ELR (cell line): ENCODE measurements at places on chromosomes 1 and 21.
A peak's percentile ranks its signal among the peaks of the same experiment; 100 is the strongest.

- no peak for DNase-seq
Observed at GRCh38 chr1:230370109-230370508, 56.0 kb downstream of the PGBD5 start.

GRCh38 chr1:204396015-204396583 lies 15.5 kb downstream of the PPP1R15B start:
- DNase-seq, result no peak

DNA sequence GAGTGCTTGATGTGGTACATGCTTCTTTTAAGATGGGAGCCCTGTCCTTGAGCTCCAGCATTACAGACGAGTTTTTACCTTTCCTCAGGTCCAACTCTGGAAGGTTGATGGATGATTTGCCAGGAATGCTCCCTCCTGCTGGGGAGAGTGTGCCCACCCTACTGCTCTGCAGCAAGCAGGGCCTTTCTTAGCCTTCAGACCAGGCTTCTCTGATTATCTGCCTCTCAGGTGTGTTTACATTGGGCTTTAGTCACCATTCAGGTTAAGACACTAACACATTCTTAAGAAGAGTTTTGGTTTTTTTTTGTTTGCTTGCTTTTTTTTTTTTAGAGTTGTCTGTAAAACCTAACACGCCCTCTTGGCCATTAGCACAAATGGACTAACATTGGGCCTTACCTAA lies 301.8 kb downstream of the KCNT2 start:
- no peak for DNase-seq

- DNase-seq, result no peak
Observed at GRCh38 chr1:62613325-62613727, 16.0 kb downstream of the ANGPTL3 start.

DNA sequence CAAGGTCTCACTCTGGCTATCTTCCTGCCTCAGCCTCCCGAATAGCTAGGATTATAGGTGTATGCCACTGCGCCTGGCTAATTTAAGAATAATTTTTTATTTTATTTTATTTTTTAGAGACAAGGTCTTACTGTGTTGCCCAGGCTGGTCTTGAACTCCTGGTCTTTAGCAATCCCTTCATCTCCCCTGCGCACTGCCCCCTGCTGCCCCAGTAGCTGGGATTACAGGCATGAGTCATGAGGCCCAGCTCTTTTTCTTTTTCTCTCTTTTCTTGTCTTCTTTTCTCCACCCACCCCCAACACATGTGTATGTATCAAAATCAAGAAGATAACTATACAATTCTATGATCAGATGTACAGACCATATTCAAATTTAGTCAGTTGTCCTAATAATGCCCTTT lies 87.2 kb downstream of the PEX14 start:
- DNase-seq, result peak; percentile 35

- DNase-seq, result no peak
Observed at GRCh38 chr21:42347601-42348327, 3.0 kb downstream of the TFF2 start.

DNA sequence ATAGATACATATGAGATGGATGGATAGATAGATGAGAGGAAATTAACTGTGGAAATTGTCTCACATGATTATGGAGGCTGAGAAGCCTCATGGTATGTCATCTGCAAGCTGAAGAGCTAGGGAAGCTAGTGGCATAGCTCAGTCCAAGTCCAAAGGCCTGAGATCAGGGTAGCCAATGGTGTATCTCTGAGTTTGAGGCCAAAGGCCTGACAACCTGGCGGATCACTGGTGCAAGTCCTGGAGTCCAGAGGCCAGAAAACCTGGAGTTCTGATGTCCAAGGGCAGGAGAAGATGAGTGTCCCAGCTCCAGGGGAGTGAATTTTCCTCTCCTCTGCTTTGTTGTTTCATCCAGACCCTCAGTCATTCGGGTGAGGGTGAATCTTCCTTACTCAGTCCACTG lies 43.9 kb upstream of the SPOCD1 start:
- no peak for DNase-seq

- peak; percentile 54 for DNase-seq
Observed at GRCh38 chr1:175145899-175146528, 46.6 kb downstream of the KIAA0040 start.

- peak; percentile 39 for DNase-seq
Observed at GRCh38 chr1:41925712-41926111, 7.0 kb upstream of the HIVEP3 start.

GRCh38 chr1:175176246-175176645 lies 16.3 kb downstream of the KIAA0040 start:
- no peak for DNase-seq

- DNase-seq, result no peak
Observed at GRCh38 chr1:178912597-178912996, 41.7 kb upstream of the ANGPTL1 start.

DNA sequence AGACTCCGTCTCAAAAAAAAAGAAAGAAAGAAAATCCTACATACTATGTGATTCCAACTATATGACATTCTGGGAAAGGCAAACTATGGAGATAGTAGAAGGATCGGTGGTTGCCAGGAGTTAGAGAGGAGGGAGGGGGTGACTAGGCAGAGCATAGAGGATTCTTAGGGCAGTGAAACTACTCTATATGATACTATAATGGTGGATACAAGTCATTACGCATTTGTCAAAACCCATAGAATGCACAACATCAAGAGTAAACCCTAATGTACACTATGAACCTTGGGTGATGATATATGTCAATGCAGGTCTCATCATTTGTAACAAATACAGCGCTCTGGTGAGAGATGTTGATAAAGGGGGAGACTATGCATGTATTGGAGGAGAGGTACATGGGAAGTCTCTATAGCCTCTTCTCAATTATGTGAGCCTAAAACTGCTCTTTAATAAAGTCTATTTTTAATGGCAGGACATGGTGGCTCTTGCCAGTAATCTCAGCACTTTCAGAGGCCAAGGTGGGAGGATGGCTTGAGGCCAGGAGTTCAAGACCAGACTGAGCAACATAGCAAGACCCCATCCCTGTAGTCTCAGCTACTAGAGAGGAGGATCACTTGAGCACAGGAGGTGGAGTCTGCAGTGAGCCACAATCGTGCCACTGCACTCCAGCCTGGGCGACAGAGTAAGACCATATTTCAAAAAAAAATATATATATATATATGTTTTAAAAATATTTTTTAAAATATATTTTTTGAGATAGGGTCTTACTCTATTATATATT lies 17.0 kb downstream of the SLC2A5 start:
- DNase-seq, result no peak

- peak; percentile 71 for DNase-seq
Observed at GRCh38 chr21:46455575-46456385, 2.9 kb upstream of the DIP2A start.

DNA sequence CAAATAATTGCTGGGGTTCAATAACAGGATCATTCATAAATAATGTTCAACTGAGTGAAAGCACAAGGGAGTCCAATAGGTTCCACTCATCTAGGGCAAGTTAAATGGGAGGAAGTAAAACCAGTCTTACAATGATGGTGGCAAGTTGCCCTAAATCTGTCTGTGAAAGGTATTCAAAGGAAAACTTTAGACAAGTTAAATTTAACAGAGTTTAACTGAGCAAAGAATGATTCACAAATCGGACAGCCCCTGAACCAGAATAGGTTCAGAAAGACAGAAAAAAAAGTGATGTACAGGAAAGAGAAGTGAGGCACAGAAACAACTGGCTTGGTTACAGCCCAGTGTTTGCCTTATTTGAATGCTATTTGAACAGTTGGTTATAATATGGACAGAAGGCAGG lies 183.5 kb upstream of the ADGRL4 start:
- DNase-seq, result no peak
